ENCODE measurements at places on chromosomes 3 and 15. TPM values are rescaled to one million over a fixed set of nuclear protein-coding genes. Genes with fewer than 3 reads are reported as not detected.

The HYKK gene
- total RNA-seq = 3.8 TPM

The CDAN1 gene
- 19.6 TPM for total RNA-seq

The AADACL2 gene
- not detected for total RNA-seq

The ZMYND10 gene
- total RNA-seq = 3.0 TPM

The COLQ gene
- 4.5 TPM for total RNA-seq

The MME gene
- total RNA-seq = not detected

Data from activated naive CD4-positive, alpha-beta T cell treated with anti-CD3 and anti-CD28 coated beads, Interleukin-2, amount 10 ng/mL, durations not matched to agents 5 hours and 36 hours (primary cell).